Stimulated activated CD4-positive, alpha-beta T cell treated with anti-CD3 and anti-CD28 coated beads, Interleukin-2, amount 100 ng/mL, for 24 hours (primary cell): ENCODE measurements at places on chromosomes 1 and 21.

GRCh38 chr1:232627645-232628334 lies 2.1 kb downstream of the SIPA1L2 start:
- peak; percentile 19 for DNase-seq

GRCh38 chr1:180053594-180054567 lies 99.3 kb downstream of the CEP350 start:
- no peak for DNase-seq

- DNase-seq = no peak
Measured at GRCh38 chr1:64282351-64282750, 78.9 kb downstream of the UBE2U start.

- DNase-seq = no peak
Measured at GRCh38 chr1:160258177-160258798, 4.1 kb downstream of the DCAF8 start.
